Stimulated activated CD4-positive, alpha-beta T cell treated with anti-CD3 and anti-CD28 coated beads, Interleukin-1b, Interleukin-23, amount 100 ng/mL, for 1 hour (primary cell): ENCODE measurements at places on chromosomes 3 and 15.

- no peak for DNase-seq
Observed at GRCh38 chr3:151434151-151434890, 26.5 kb downstream of the IGSF10 start.

DNA sequence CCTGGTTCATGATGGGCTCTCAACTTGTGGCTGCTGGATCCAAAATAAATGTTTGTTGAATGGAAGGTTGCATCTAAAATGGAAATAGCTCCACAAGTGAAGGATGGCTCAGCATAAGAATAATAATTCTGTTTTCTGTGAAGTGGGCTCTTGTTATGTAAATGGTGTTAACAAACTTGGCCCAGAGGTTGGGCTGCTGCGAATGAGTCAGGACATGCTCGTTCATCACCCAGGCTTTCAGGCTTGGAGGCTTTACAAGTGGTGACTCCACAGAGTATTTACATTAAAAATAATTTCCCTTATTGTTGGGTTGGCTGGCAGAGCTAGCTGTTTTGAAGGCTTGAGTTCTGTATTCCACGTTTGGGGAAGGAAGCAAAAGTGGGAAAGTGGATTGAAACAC, 60.5 kb downstream of the ITGB5 start:
- DNase-seq: no peak

GRCh38 chr3:46632792-46633191, 20.5 kb downstream of the FAM240A start:
- DNase-seq: no peak

DNA sequence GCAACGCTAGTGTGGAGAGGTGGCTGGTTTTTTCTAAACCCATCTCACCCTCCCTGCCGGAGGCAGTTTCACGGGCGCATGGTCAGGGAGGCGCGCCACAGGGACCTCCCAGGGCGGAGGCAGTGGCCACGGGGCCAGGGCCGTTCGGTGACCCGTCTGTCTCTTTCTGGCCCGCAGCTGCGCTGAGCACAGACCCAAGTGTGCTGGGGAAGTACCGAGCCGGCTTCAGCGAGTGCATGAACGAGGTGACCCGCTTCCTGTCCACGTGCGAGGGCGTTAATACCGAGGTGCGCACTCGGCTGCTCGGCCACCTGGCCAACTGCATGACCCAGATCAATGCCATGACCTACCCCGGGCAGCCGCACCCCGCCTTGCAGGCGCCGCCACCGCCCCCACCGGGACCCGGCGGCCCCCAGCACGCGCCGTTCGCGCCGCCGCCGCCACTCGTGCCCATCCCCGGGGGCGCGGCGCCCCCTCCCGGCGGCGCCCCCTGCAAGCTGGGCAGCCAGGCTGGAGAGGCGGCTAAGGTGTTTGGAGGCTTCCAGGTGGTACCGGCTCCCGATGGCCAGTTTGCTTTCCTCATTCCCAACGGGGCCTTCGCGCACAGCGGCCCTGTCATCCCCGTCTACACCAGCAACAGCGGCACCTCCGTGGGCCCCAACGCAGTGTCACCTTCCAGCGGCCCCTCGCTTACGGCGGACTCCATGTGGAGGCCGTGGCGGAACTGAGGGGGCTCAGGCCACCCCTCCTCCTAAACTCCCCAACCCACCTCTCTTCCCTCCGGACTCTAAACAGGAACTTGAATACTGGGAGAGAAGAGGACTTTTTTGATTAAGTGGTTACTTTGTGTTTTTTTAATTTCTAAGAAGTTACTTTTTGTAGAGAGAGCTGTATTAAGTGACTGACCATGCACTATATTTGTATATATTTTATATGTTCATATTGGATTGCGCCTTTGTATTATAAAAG, 1.8 kb downstream of the HES1 start:
- DNase-seq: no peak

DNA sequence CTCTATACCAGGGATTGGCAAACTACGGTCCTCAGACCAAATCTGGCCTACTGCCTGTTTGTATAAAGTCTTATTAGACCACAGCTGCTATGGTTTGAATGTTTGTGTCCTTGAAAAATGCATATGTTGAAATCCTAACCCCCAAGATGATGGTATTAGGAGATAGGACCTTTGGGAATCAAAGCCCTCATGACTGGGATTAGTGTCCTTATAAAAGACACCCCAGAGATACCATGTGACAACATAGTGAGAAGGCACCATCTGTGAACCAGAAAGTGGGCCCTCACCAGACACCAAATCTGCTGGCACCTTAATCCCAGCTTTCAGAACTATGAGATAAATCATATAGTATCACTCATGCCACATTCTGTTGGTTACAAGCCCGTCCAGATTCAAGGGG, 7.4 kb downstream of the HMCES start:
- no peak for DNase-seq

DNA sequence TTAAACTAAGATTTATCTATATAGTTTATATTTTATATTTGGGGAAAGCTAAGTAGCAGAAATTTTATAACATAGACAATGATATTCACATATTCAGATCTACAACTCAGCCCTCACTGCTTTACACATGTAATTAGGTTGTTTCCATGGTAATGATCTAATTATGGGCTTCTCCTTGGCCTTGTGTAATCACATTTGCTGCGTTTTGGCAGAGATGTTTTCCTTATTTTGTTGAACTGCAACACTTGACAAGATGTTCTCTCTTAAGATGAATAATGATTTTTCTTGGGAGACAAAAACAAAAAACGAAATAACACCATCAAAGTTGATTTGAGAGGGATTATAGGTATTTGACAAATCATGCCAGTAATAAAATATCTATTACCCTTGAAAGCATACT, 635.6 kb upstream of the TBL1XR1 start:
- no peak for DNase-seq

- no peak for DNase-seq
Observed at GRCh38 chr3:58801541-58801940, 135.0 kb upstream of the FAM3D start.

DNA sequence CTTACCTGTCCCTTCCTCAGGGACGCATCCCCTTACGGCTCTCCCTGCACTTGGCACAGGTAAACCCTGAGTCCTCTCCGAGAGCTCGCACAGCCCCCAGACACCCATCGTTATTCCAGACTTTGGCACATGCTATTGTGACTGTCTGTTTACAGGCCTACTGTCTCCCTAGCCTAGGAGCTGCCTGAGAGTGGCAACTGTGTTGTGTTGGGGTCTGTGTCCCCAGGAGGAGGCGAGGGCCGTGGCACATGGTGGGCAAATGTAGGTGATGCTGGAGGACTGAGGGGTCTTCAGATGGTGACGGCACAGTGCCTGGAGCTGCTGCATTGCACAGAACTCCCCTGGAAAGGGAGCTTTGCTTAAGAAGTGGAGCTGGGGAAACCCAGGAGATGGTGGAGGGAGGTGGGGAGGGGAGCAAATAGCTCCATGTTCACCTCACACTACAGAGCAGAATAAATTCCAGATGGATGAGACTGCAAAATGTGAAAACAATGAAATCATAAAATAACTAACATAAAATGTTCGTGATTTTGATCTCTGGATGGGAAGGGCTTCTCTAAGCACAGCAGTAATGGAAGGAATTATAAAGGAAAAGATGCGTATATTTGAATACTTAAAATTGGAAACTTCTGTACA, 96.5 kb downstream of the SMAD6 start:
- DNase-seq: no peak

DNA sequence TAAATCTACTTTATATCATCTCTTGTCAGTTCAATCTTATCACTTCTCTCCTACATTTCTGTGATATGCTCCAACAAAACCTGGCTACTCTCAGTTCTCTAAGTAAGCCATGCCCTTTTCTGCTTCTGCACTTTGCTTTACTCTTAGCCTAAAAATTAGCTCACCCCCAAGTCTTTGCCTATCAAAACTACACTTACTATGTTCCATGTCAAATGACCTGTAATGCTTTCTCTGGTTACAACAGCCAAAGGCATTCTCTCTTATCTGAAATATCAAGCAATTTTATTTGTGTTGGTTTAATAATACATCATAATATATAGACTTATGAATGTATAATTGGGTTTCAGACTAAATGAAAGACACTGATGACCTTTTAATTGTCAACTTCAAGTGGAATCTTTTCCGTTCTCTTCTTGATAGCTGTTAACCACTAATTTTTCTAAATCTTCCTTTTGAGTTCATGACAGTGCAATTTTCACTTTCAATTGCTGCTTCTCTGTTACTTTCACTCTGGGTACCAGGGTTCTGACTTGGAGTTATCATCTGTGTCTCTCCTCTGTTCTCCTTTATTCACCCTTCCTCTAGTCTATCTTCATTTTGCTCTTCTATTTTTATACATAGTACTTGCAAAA, 619.0 kb upstream of the GOLIM4 start:
- DNase-seq: no peak

DNA sequence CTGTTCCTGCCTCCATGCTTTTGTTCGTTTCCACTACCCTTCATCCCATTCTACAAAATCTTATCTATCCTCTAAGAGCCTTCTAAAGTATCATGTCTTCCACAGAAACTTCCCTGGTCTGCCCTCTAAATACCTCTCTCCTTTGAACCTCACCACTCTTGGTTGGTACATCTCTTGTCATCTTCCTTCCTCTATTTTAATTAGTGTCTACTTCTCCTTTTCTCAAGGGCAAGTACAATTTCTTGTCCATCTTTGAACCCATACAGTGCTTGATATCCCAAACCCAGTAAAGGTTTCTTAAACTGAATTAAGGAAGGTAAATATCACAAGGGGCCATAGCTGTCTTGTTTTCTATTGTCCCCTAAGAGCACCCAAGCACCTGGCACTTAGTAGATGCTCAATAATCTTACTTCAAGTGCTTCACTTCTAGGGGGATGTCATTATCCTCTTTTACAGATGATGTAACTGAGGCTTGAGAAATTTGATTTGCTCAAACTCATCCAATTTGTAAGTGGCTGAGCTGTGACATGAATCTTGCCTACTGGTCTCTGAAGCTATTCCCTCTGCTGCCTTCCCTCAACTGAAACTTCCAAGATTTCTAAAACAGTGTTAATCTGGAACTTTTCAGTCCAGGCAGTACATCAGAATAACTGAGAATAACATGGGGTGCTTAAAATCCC, 2.6 kb upstream of the DAPK2 start:
- DNase-seq: no peak

DNA sequence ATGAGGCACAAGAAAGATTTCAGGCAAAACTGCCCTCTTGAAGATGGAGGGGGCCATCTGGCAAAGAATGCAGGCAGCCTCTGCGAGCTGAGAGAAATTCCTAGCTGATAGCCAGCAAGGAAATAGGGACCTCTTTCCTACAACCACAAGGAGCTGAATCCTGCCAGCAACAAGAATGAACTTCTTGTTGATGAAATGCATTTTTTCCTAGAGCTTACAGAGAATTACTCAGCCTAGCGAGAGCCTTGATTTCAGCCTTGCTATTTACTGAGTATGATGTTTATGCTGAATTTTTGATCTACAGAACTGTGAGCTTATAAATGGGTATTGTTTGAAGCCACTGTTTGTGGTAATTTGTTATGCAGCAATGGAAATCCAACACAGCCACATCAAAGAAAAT, 148.5 kb upstream of the NAALADL2 start:
- no peak for DNase-seq

DNA sequence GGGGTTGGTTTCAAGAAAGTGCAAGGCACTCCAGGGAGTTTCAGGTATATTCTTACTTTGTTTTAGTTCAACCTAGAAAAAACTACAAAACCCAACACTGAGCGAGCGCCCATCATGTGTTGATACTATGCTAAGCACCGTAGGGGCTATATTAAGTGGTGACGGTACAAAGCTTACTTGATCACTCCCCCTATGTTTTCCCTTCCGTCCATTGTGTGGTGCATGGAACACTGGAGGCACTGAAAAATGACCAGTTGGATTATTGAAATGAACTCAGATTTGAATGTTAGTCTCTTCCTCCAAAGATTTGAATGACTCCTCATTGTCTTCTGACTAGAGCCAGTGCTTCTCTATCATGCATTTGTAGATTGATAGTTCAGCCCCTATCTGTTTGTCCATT, 6.6 kb downstream of the MYZAP start:
- no peak for DNase-seq

DNA sequence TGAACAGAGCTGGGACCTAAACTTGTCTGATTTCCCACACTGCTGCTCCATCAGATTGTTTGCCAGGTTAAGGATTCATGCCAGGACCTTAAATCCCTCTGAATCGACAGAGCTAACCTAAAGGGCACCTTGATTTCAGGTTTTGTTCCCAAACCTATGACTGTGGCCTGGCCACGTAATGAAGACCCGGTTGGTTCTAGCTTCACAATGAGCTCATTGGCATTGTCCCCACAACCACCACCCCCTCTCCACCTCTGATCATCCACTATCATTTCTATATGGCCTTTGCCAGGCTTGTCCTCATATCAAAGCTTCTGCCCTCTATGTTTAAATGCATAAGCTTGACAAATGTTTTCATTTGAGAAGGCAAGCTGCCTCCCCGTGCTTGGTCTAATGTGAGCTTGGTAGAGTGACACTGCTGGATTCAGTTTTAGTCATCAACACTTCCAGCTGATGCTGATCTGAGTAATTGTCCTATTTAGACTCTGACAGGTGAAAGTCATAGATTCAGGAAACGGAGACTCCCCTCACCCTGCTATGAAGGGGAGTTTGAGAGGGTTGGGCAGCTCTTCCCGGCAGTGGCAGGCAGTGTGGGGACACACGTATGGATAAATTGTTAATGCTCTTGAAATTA, 407.1 kb upstream of the CFAP20DC start:
- no peak for DNase-seq

GRCh38 chr15:75090388-75090734, 67.0 kb downstream of the PPCDC start:
- DNase-seq: no peak

- DNase-seq: no peak
Observed at GRCh38 chr3:14458434-14459275, 56.2 kb downstream of the SLC6A6 start.

GRCh38 chr3:197168606-197169005, 129.8 kb downstream of the DLG1 start:
- no peak for DNase-seq

DNA sequence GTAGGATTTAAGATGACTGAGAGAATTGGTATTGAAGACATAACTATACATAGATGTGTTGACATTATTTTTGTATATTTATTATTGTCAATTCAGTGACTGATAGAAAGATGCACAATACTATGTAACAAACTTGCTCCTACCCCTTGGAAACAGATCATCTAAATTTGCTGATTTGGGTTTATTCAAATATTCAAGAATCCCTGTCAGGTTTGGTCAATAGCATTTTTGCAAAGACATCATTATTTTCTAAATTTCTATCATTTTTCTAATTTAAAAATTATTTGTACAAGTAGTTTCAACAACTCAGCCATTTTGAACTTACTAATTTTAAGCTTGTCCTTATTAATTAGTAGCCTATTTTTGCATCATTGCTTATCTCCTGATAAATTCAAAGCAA, 1463.4 kb downstream of the SI start:
- no peak for DNase-seq

GRCh38 chr3:181174676-181175233, 185.2 kb upstream of the DNAJC19 start:
- DNase-seq: no peak

DNA sequence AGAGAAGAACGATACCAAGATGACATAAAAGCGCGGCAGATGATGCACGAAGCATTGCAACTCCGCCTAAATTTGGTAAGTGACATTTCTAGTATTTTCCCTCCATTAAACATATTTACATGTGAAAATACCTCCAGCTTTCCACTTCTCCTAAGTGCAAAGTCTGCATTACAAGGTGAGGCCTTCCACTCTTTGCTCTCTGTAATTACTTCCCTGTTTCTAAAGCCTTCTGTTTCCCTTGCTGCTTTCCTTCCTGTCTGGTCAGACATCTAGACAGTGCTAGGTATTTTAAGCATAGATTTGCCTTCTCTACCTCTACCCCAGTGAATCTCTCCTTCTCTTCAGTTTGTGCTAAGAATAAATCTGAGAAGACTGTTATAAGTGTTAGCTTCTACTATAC, 1.9 kb downstream of the P2RY12 start:
- DNase-seq: no peak

- no peak for DNase-seq
Observed at GRCh38 chr3:5874931-5875341, 687.4 kb downstream of the EDEM1 start.
